ENCODE measurements at places on chromosomes 11 and 22. TPM values are rescaled to one million over a fixed set of nuclear protein-coding genes. Genes with fewer than 3 reads are reported as not detected.
A peak's percentile ranks its signal among the peaks of the same experiment; 100 is the strongest.

DNA sequence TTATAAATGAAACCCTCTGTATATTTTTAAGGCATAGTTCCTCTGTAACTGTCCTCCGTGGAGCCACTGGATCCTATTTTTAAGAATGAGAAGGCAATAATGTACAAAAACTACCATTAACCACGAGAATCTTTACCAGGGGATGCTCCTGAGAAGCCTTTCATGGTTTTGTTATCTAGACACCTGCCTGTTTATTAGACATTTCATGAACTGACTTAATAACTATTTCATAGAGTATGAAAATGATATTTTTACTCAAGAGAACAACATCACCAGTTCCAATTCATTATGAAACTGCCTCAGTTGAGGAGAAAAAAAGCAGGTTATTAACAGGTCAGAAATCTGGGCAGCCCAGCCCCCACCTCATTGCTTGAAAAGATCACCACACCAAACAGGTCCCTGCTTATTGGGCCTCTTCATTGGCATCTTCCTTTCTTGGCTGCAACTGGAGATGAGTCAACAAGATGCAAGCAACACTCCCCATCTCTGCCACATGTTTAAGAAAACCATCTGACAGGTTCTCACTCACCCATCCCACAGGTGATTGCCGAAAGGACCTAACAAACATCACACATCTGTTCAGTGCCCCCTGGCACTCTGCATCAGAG lies 27.8 kb downstream of the ETS1 start:
- no peak for DNase-seq
- H3K4me1 ChIP-seq: no peaks in the 10 kb centered on the region
- no peak overlapping the region for H3K4me3 ChIP-seq
- no peaks in the 10 kb centered on the region for H3K36me3 ChIP-seq

Gene OR8D4
- not detected for polyA plus RNA-seq

DNA sequence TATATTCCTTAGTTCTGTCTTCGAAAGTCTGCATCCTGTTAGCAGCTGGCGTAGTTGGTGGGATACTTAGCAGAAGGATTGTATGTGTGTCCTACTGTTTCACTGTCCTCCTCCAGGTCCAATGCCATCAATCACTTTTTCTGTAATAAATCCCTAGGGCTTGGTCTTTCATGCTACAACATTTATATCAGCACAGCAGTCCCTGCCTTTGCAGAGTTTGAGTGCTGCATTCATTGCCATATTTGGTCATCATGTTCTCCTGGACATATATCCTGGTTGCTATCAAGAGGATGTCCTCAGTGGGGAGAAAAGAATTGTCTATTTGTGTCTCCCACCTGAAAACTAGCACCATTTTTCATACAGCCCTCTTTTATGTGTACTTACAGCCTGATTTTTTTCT lies 67.0 kb downstream of the OR5AK2 start:
- peak; percentile 6 for DNase-seq
- H3K36me3 ChIP-seq: no peaks in the 10 kb centered on the region
- no peaks in the 10 kb centered on the region for H3K4me1 ChIP-seq

- no peaks in the 10 kb centered on the region for H3K36me3 ChIP-seq
- no peak overlapping the region for H3K27ac ChIP-seq
- DNase-seq: no peak
- no peaks in the 10 kb centered on the region for H3K27me3 ChIP-seq
These were observed 365.7 kb upstream of the CADM1 start for GRCh38 chr11:115869780-115870431.

GRCh38 chr22:39236321-39237317 lies 8.2 kb downstream of the PDGFB start:
- no peak overlapping the region for H3K4me3 ChIP-seq
- H3K36me3 ChIP-seq: no peaks in the 10 kb centered on the region
- no peaks in the 10 kb centered on the region for H3K27me3 ChIP-seq
- H3K27ac ChIP-seq: no peak overlapping the region
- H3K4me1 ChIP-seq: no peaks in the 10 kb centered on the region

- H3K4me1 ChIP-seq: peaks cover 10% of the 10 kb centered on the region
- DNase-seq: peak; percentile 79
These were observed at the start of gene PARVB for GRCh38 chr22:44024288-44024921. PARVB (plus strand) TSS chr22:44024302; CDS start chr22:44024340, 38 bp downstream.

Gene LRRC10B
- polyA plus RNA-seq: 1.0 TPM

- peaks cover 3% of the 10 kb centered on the region for H3K4me1 ChIP-seq
- no peak overlapping the region for H3K4me3 ChIP-seq
- H3K27me3 ChIP-seq: no peaks in the 10 kb centered on the region
- no peak for DNase-seq
- no peaks in the 10 kb centered on the region for H3K36me3 ChIP-seq
These were observed 222.5 kb downstream of the MN1 start for GRCh38 chr22:27578937-27579617.

Gene MS4A7
- 7.0 TPM for polyA plus RNA-seq

Gene BCR
- 45.0 TPM for polyA plus RNA-seq

GRCh38 chr22:44382116-44383038 lies 69.6 kb upstream of the SHISAL1 start:
- H3K36me3 ChIP-seq: no peaks in the 10 kb centered on the region
- DNase-seq: peak; percentile 85
- H3K4me3 ChIP-seq: no peak overlapping the region
- H3K27ac ChIP-seq: no peak overlapping the region

- no peak overlapping the region for H3K4me3 ChIP-seq
- peaks cover 9% of the 10 kb centered on the region for H3K4me1 ChIP-seq
- H3K27me3 ChIP-seq: no peaks in the 10 kb centered on the region
- peaks cover 2% of the 10 kb centered on the region for H3K36me3 ChIP-seq
- DNase-seq: no peak
These were observed 56.1 kb downstream of the PITPNB start for GRCh38 chr22:27863001-27863400.

- no peaks in the 10 kb centered on the region for H3K27me3 ChIP-seq
- no peaks in the 10 kb centered on the region for H3K36me3 ChIP-seq
- H3K4me1 ChIP-seq: peaks cover 8% of the 10 kb centered on the region
- no peak overlapping the region for H3K27ac ChIP-seq
- no peak overlapping the region for H3K4me3 ChIP-seq
- DNase-seq: peak; percentile 75
These were observed 37.1 kb upstream of the HORMAD2 start for GRCh38 chr22:30043161-30043560.

Gene IL10RA
- polyA plus RNA-seq: 1.8 TPM

DNA sequence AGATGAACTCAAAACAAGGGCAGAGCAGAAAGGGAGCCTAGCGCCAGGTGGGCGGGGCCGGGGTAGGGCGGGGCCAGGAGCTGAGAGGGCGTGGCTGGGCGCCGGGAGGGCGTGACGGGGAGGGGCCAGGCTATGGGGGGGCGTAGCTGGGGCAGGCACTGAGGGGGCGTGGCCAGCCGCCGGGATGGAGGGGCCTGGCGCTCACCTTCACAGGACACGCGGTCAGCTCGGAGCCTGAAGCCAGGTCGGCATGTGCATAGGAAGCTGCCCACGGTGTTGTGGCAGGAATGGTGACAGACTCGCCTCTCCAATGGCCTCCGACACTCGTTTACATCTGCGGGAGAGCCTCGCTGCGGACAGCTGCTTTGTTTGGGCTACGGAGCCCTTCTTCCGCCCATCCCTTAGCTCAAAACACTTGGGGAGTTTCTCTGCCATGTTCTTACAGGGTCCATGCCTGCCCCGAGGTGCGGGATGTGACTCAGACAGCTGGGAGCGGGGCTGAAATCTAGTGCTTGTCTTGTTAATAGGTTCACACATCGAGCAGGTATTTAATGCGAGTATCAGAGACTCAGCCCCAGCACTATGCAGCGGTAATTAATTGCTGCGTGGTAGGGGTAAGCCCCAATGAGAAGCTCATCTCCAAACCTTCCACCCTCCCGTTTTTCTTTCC lies 13.4 kb downstream of the VWCE start:
- H3K27me3 ChIP-seq: no peaks in the 10 kb centered on the region
- H3K4me3 ChIP-seq: no peak overlapping the region
- no peak overlapping the region for H3K27ac ChIP-seq
- no peaks in the 10 kb centered on the region for H3K4me1 ChIP-seq
- DNase-seq: peak; percentile 58
- no peaks in the 10 kb centered on the region for H3K36me3 ChIP-seq

Gene CSNK2A3
- polyA plus RNA-seq: not detected

DNA sequence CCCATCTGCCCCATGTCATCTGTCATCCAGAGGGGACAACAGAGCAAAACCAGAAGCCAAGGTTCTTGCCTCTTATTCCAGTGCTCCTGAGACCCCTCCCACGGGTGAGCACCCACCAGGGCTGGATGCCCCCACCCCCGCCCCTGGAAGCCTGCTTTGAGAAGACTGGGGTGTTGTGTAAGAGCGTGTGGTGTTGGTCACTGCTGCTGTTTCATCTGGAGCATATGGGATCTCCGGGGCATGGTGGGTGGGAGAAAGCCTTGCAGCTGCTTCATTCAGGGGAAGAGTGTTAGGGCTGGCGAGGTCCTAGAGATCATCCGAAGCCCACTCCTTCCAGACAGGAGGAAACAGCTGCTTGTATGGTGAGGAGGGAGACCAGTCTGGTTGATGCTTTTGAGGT lies 54.1 kb downstream of the CHRDL2 start:
- H3K27me3 ChIP-seq: no peaks in the 10 kb centered on the region
- no peak overlapping the region for H3K27ac ChIP-seq
- no peaks in the 10 kb centered on the region for H3K36me3 ChIP-seq

DNA sequence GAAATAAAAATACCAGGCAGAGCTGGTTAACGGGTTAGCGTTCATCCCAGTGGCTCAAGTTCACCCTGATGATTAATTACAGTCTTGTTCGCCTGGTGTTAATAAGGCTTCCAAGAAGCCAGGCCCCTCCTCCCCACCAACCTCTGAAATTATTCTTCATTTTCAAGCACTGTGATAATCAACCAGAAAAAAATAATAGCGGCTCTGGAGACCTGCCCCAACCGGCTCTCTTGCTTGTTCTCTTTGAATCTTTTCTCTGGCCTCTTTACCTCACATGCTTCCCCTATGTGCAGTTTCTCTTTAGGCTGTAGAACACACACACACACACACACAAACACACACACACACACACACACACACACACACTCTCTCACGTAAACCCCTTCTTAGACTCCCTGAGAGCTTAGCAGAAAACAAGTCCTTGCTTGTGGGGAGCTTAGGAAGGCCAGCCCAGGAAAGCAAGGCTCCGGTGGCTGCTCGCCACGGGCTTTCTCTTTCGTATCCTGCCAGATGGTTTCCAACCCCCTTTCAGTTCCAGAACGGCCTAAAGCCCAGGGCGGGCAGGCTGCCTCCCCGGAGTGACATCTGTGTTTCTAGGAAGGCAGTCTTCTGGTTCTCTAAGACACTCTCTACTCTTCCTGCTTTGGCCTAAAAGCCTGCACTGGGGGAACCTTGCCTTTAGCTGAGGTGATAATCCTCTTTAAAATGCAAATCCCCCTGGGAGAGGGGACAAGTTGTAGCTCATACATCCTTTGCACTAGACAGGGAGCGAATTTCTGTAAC lies 106.4 kb upstream of the SESN3 start:
- H3K4me3 ChIP-seq: no peak overlapping the region
- no peaks in the 10 kb centered on the region for H3K36me3 ChIP-seq
- peak overlapping the region; percentile 36 for H3K27ac ChIP-seq
- no peaks in the 10 kb centered on the region for H3K27me3 ChIP-seq

All from kidney (tissue), 22 donors.